Renal cortical epithelial cell (primary cell): ENCODE measurements at places on chromosomes 3 and 15.

DNA sequence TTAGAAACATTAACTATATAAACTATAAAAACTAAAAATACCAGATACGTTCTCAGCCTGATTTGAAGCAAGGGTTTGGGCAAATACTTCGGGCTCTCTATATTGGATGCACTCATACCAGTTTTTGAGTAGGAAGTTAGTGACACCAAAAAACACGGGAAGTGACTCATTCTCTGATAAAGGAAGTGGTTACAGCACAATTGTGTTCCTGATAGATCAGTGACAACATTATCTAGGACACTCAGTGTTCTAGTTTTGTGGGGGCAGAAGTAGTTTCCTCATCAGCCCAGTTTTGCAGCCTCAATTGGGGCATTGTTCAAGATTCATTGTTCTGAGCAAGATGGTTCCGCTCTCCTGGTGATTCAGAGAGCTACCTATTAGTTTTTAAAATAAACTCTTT, 469.6 kb upstream of the DPPA4 start:
- peak; percentile 59 for DNase-seq

DNA sequence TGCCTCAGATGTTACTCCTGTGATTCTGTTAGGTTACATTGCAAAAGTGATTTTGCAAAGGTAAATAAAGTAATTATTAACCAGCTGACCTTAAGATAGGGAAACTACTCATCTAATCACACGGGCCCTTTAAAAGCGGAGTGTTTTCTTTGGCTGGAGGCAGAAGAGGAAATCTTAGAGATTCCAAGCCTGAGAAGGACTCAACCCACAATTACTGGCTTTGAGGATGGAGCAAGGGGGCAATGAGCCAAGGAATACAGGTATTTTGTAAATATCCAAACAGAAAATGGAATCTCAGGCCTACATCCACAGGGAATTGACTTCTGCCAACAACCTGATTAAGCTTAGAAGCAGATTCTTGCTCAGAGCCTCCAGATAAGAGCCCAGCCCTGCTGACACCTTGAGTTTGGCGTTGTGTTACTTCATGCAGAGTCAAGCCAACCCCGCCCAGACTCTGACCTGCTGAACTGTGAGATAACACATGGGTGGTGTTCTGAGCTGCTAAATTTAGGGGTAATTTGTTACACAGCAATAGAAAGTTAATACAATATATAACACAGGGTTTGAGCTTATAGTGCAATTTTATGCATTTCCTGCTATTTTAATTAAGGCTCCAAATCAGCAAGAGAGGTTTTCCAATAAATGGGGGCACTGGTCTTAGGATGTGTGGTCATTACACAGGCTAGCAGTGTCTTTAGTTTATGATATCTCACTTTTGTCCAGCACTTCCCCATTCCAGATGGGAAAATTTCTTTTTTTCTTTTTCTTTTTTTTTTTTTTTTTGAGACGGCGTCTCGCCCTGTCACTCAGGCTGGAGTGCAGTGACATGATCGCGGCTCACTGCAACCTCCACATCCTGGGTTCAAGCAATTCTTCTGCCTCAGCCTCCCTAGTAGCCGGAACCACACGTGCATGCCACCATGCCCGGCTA, 19.5 kb downstream of the NFKBIZ start:
- peak; percentile 93 for DNase-seq

GRCh38 chr3:100042166-100042981, 71.9 kb downstream of the FILIP1L start:
- DNase-seq = peak; percentile 59

- no peak for DNase-seq
These were observed 27.3 kb downstream of the EID1 start for GRCh38 chr15:48905216-48905615.

DNA sequence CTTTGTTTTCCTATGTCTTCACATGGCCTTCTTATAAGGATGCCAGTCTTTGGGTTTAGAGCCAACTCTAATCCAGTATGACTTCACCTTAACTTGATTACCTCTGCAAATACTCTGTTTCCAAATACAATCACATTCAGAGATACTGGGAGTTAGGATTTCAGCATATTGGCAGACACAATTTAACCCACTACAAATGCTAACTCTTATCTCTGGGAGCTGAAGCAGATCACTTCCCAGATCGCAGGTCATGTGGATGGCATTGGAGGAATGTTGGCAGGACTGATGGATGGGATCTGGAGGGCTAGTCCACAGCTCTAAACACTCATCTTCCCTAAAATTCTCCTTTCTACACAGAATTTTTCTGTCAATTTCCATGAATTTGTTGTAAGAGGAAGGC, 46.2 kb upstream of the ADGRG7 start:
- DNase-seq = no peak
